Activated CD8-positive, alpha-beta memory T cell treated with anti-CD3 and anti-CD28 coated beads, Interleukin-2, amount 50 U/mL, for 48 hours (primary cell): ENCODE measurements at places on chromosomes 13 and 19.

DNA sequence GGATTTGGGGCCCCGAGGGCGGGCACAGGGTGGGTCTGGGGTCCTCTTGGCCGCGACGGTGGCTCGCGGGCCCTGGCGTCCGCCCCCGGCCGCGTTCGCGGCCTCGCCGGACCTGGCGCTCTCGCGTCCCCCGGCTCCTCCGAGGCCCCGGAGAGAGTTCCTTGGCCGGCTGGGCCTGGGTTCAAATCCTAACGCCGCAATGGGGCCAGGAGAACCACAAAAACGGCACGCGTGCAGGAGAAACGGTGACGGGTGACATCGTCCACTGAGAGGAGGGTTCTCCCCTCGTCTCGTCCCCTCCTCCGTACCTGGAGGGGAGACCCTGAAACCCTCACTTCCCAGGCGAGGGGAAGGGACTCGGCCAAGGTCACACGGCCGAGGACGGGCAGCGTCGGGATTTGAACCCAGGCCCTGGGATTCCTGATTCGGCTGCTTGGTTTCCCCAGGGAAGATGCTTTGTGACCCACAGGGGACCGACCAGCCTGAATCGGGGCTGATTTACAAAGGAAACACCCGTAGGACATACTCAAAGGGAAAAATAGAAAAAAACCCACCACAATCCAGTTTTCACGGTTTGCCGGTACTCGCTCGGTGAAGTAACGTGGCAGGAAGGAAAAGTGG, 624 bp downstream of the SAFB start:
- peak; percentile 62 for DNase-seq

- peak; percentile 85 for DNase-seq
These were observed 54.7 kb downstream of the ZNF787 start for GRCh38 chr19:56066152-56067023.

DNA sequence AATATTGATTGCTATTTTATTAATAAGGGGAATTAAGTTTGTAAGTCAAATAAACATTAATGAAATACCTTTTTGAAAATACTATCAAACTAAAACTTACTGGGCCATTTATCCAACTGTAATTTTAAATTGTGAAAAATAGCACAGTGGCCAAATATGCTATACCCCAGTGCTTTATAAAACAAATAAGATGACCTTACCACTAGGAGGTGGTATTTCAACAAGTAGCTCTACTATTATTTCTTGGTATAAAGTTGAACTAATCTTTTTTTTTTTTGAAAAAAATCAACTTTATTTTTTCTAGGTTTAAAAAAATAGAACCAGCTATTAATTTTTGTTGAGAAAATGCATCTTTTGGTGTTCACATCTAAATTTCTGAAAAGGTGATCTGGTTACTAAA, 14.7 kb downstream of the LACC1 start:
- no peak for DNase-seq

- no peak for DNase-seq
These were observed 1210.1 kb downstream of the DIAPH3 start for GRCh38 chr13:58953638-58954037.

DNA sequence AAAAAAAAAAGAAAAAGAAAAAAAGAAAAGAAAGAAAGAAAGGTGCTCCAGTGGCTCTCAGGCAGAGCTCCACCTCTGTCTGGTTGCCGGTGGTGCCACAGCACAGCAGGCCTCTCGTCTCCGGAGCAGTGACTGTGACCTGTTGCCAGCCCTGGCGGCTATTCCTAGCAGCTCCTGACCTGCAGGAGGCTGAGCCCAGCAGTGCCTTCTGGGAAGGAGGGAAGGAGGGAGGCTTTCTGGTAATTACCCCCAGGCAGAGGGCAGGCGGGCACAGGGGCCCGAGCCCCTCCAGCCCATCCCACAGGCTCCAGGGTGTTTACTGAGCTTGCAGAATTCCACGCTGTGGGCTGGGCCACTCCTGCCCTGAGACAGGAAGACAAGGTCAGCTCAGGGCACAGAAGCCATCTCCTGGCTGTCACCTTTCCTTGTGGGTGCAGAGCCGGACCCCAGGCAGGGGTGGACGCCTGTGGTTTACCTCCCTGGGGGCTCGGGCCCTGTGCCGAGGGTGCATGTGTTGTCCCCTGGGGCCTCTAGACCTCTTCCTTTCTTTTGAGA, 77.9 kb downstream of the GNG7 start:
- DNase-seq: no peak

DNA sequence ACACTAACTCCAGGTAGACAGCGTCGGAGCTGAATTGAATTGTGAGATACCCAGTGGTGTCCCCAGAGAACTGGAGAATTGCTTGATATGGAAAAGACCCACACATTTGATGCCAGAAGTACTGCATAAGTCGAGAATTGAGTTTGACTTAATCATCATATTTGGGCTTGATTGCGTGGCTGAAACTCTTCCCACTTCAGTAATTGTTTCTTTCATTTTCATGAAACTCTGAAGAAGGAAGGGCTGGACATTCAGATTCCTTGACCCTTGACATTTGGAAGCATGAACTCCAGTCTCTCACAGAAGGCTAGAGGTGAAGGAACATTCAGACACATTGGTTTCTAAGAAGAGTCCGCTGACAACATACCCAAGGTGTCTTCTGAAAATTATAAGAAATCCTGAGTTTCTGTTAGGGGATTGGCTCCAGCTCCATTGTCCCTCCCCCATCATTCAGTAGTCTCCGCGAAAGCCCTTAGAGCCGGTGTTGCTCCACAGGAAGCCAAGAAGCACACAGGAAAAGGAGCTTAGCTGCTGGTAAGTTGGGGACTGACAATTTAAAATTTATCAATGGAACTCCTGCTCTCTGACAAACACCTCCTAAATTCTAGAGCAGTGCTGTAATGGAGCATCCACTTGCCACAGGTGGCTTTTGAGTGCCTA, at the start of gene FPR2:
TSS of gene FPR2 (plus strand) at position 484 of the 660 bp plus-strand sequence. CDS start 7,479 bp downstream, outside the sequence.
- no peak for DNase-seq

DNA sequence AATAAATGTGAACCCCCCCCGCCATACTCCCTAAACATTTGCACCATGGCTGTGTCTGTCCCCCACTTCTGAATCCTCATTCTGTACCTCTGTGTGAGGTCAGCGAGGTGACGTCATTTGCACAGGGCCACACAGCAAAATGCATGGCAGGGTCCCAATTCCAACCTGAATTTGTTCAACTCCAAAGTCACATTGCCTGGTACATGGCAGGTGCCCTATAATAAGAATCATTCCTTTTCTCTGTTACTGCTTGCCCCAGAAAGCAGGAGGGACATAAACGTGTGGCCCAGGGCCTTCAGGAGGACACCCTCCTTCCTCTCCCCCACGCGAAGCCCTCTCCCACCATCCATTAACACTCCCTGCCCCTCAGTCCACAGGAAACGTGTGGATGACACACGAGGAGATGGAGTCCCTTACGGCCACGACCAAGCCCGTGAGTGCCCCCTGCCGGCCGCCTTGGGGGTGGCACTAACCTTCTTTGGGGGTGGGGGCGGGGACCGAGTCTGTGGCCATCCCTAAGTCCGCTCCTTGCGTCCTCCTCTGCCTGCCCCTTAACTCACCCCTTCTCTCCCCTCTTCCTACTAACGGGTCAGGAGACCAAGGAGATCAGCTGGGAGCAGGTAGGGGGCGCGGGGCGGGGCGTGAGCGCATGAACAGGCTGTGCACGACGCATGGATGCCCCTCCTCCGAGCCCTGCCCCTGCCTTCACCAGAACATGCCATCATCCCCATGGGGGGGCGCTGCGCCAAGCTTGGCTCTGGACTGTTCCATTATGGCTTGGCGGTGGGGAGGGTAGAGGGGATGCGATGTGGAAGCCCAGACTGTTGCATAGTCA, 9.4 kb downstream of the HRC start:
- peak; percentile 97 for DNase-seq

DNA sequence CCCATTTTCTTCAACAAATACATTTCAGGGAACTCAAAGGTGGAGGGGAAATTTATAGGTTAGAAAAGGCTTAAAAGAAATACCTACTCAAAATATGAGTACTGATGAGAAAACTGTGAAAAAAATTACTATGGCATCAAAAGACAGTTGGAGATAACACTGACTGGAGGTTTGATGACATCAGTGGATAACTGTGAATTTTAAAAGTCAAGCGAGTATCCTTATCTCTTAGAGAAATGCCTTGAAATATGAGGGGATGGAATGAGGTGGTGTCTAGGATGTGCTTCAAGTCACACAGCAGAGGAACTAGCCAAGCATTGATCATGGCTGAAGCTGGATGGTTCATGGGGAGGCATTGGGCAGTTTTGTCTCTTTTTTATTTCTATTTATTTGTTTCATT, 27.2 kb upstream of the SLC15A1 start:
- DNase-seq: no peak

DNA sequence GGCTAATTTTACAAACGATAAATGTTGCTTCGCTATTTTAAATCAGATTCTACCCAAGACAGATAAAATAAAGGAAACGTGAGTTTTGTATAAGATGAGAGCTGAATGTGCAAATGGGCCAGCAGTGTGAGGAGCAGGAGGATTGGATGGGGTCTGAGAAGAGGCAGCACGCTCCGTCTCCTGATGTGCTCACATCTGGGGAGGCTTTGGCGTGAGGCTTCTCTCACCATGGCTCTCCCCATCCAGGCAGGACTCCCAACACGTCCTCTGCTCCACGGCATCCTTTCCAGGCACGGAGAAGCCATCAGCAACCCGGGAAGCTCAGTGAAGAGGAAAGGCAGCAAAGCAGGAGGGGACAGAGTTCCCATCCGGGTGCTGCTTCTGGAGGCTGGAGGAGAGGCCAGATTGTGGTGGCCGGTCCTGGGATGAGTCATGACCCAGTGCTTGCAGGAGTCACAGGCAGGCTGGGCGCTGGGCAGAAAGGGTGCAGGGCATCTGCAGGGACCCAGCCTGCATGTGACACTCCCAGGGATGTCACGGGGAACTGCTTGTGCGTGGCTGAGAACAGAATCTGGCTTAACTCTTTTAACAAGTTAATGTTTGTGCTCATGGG, 47.5 kb downstream of the ZNF536 start:
- no peak for DNase-seq

DNA sequence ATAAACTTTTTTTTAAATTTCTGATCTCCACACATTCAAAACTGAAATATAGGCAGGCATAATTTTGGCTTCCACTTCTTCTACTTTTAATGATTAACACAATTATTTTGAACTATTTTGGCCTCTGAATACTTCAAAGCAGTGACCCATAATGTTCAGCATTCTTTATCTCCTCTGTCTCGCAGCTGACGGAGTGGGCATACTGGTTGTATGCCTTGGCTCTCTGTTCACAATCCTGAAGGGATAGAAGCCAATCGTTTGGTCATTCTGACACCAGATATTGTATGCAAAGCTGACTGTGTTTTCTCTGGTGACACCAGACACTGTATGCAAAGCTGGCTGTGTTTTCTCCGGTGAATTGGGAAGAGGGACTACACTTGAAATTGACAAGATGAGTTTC, 833.0 kb downstream of the EFNB2 start:
- DNase-seq: no peak

DNA sequence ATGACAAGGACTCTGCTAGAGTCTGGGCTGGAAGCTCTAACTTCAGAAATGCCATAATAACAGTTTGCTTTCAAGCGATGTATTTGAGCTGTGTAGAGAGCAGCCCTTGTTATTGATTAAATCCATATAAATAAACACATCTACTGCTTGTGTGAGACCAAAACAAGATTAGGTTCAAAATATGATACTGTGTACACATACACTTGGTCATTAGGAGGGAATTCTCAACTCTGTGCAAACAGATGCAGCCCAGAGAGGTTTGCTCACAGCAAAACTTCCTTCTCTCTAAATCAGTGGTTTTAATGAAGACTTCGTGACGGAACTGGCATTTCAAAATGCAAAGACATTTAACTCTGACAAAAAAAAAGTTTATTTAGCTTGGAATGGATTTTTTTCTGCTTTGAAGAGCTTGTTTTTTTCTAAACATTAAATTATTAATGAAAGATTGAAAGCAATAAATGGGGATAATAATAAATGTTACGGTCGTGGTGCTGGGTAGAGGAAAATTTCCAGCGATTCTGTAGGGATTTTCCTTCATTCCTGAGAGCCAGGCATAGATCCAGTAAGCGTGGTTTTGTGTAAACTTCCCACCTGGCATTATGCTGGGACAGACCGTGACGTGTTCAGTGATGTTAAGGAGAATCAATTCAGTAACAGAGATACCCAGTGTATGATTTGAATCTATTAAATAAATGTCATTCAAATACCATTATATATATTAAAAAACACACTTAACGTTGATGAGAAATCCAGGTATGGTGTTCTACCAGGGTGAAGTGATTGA, 213.7 kb downstream of the TEX29 start:
- DNase-seq: no peak

DNA sequence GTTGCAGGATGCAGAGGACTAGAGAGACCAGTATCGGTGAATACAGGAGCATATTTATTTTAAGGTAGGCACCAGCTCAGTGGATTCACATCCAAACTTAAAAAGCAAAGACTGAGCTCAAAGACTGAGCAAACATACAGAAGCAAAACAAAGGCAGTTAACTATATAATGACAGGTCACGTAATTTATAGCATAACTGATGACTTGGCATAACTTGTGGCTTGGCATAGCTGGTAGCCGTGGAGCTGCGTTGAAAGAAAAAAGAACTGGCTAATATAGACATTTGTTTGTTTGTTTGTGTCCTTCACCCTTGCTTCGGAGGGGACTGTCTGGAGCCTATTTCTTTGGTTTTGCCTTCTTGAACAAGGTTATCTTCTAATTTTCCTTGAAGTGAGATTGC, 33.7 kb downstream of the ZNF493 start:
- DNase-seq: no peak

GRCh38 chr13:46160471-46161066, 21.4 kb downstream of the LCP1 start:
- peak; percentile 47 for DNase-seq

- no peak for DNase-seq
These were observed 27.8 kb downstream of the COG3 start for GRCh38 chr13:45492538-45492937.

GRCh38 chr13:30796132-30796572, 60.8 kb downstream of the ALOX5AP start:
- no peak for DNase-seq

- DNase-seq: no peak
These were observed 11.5 kb upstream of the KANK2 start for GRCh38 chr19:11208561-11209471.

- no peak for DNase-seq
These were observed 512 bp upstream of the REX1BD start for GRCh38 chr19:18587962-18588610.

DNA sequence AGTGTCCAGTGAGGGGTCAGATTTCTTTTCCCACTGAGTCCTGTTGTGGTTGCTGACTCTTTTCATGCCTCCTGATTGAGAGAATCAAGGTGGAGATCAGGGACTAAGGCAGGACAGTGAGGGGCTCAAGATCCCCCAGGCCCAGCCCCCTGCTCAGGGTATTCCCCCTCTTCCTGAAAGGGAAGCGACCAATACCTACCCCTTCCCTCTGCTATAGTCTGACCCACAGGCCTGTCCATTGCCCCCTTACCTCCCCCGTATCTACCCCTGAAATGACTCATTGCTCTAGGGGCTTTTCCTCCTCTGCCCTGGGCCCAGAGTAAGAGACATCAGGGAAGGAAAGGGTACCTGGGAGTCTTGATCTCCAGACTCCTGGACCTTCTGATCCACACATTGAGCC, 1320.5 kb downstream of the UQCRFS1 start:
- no peak for DNase-seq

- DNase-seq: no peak
These were observed 4.9 kb downstream of the THOP1 start for GRCh38 chr19:2790194-2790556.

- no peak for DNase-seq
These were observed 23.4 kb downstream of the DOT1L start for GRCh38 chr19:2187159-2187558.

GRCh38 chr13:25902891-25903341, 148.9 kb downstream of the SHISA2 start:
- no peak for DNase-seq
